ENCODE measurements at places on chromosomes 11 and 22. TPM values are rescaled to one million over a fixed set of nuclear protein-coding genes. Genes with fewer than 3 reads are reported as not detected.

DNA sequence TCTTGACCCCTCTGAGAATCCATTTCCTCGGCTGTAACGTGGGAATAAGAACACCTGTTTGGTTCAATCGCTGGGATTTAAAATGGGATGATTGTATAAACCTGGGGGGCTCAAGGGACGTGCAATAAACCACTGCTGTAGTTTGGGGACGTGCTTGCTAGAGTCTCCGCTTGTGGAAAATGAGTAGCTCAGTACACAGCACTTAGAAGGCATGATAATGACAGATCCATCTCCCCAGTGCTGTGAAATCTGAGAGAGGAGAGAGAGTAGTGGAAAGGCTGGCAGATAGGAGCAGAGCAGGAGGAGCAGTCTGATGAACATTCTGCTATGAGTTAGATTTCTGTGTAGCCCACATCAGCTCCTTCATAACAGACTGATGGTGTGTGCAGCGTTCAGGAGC lies 256.5 kb downstream of the MN1 start:
- no peak for DNase-seq

Gene B4GALNT4
- total RNA-seq = 1.1 TPM

DNA sequence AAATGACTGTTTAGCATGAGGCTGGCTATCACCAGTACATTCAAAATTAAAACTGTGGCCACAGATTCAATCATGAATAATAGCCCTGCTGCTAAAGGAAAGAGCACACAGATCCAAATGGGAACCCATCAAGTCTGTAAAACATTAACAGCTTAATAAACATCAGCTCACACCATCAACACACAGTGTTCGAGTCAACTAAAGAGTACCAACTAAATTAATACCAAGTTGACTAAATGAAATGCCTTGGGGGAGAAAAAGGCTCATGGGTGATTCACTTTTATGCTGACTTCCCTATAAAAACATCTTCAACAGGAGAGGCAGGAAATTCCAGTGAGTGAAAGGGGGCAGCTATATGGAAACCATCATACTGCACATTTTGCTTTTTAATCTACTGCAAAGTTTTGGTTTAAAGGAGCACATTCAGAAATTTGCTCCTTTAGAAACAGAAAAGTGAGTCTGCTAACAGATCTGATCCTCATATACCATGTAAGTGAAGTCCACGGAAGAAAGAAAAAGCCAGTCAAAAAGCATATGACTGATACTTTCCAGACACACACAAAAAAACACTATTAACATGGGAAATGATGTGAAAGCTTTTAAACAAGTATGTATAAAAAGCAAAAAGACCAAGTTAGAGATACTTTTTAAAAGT lies 16.3 kb downstream of the LGR4 start:
- DNase-seq = no peak

GRCh38 chr11:14345668-14346067 lies 13.3 kb downstream of the RRAS2 start:
- DNase-seq = no peak

GRCh38 chr11:116192509-116193210 lies 580.1 kb downstream of the BUD13 start:
- DNase-seq = no peak

DNA sequence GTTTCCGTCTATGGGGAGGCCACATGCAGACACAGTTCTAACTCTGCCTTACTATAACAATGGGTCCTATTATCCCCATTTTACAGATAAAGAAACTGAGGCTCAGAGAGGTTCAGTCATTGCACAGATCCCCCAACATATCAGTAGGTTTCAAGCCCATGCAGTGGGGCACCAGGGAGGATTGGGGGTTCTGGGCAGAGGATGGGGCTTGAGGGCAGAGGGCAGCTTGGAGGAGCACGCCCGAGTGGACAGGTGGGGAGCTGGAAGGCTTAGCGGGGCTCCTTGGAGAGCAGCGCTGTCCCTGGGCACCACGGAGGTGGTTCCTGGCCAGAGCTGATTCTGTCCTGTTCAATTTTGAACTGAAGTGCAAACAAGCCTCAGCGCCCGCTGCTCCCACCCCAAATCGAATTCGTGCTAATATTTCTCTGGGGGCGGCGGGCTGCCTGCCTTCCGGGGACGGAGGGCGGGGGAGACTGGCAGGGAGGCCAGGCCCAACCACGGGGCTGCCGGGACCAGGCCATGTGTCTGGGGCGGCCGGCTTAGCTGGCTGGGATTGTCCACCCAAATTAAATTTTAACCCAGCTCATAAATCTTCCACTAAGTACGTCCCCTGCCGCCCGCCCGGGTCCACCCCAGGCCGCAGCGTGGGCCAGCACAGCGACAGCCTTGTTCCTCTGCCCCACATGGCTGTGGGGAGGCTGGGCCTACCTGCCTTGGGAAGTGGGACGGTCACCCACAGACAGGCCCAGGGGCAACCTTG lies 49.4 kb downstream of the FLRT1 start:
- no peak for DNase-seq

Gene SLC22A12
- not detected for total RNA-seq

DNA sequence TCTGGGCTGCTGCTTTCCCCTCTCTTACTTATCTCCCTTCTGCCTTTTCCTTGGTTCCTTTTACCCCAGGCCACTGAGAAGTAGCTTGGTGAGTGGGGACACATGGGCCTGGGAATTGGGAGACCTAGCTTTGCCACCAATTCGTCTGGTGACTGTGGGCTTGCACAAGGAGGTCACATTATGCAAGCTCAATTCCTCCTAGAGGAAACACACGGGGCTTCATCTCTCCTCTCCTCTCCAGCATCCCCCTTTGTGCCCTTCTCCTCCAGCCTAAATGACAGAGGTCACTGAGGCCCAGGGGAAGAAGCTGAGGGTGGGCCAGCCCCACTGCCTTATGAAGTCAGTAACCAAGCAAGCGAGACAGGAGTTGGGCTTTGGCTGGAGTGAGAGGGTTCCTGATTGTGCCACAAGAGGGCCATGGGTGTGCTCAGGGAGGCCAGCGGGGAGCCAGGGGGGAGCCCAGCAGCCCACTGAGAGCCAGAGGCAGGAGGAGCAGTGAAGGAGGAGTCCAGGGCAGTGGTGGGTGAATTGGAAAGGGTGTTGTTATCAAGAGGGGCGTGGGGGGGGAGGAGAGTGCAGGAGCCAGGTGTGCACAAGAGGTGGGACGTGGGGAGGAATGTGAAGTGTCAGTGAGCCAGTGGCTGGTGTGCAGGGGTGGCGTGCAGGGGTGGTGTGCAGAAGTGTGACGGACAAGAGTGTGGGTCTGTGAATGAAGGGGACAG lies 2.0 kb downstream of the CLCF1 start:
- DNase-seq = peak; percentile 38

Gene CCDC116
- total RNA-seq = not detected

Gene OR5T3
- total RNA-seq = not detected

GRCh38 chr22:39997939-39998726 lies 3.4 kb downstream of the FAM83F start:
- peak; percentile 34 for DNase-seq

Gene PDGFD
- total RNA-seq = 9.9 TPM

- DNase-seq = peak; percentile 85
Observed at GRCh38 chr22:39343259-39344045, 6.3 kb upstream of the SYNGR1 start.
